NCI-H187 treated with DMSO at 0.1 percent for 48 hours (cell line): ENCODE measurements at places on chromosomes 13 and 19.

- no peak for DNase-seq
Observed at GRCh38 chr13:38348861-38349389, 726 bp upstream of the UFM1 start.

GRCh38 chr19:2728783-2729387 is 7.7 kb upstream of the DIRAS1 start:
- no peak for DNase-seq

- no peak for DNase-seq
Observed at GRCh38 chr13:34217343-34218025, 399.5 kb downstream of the RFC3 start.

GRCh38 chr13:90640976-90641375 is 706.5 kb upstream of the MIR17HG start:
- DNase-seq = no peak

GRCh38 chr19:21028969-21029268 is 8.5 kb downstream of the ZNF430 start:
- DNase-seq = no peak

- DNase-seq = no peak
Observed at GRCh38 chr19:5332501-5332900, 8.1 kb downstream of the PTPRS start.

DNA sequence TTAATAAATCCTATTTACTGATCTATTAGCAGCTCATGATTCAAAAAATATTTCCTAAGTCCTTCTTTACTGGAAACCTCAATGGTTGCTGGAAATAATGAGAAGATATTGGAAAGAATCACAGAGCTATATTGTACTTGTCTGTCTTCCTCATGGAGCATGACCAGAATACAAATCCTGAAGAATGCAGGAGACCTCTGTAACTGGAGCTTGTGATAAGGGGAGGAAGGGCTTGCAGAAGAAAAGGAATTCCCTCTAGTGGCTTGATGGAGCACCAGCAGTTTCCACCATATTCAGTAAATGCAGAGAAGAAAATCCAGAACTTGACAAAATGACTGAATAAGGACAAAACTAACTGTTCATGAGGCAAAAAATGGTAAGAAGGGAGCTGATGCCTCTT is 1333.1 kb downstream of the EFNB2 start:
- DNase-seq = no peak

GRCh38 chr19:16247353-16248182 is 49.9 kb downstream of the AP1M1 start:
- DNase-seq = no peak

- DNase-seq = no peak
Observed at GRCh38 chr19:16951529-16951928, 62.7 kb downstream of the F2RL3 start.

GRCh38 chr13:114110091-114110829 is 22.2 kb downstream of the RASA3 start:
- DNase-seq = no peak

- DNase-seq = no peak
Observed at GRCh38 chr13:37870895-37871550, 1.5 kb upstream of the TRPC4 start.

DNA sequence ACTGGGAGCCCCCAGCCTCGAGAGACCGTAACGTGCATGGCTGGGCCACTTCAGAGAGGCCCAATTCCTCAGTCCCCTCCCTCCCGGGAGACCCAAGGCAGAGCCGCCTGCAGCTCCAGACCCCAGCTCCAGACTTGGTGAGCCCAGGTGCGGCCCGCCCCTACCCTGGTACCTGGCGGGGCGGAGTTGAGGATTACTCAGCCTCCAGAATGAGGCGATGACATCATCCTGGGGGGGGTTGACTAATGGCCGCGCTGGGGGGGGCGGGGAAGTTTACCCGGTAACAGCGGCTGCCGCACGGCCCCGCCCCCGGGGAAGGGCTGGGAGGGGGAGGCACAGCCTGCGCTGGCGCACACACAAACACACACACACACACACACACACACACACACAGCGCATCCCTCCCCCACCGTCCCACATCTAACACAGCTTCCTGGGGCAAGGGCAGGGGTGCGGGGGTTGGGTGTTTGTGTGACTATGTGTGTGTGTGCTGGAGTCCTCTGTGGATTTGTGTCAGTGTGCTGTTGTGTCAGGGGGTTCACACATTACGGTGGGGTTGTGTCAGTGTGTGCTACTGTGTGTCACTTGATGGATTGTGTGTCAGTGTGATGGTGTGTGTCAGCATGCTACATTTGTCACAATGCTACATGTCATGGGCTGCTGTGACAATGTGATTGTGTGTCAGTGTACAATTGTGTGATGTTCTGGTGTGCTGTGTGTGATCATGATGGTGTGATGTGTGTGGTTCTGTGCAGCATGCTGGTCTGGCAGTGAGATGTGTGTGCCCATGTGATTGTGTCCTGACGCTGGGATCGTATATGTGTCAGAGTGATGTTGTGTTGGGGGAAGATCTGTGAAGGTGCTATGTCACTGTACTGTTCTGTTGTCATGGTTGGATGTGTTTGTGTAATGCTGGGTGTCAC is 10.3 kb upstream of the BBC3 start:
- DNase-seq = no peak

DNA sequence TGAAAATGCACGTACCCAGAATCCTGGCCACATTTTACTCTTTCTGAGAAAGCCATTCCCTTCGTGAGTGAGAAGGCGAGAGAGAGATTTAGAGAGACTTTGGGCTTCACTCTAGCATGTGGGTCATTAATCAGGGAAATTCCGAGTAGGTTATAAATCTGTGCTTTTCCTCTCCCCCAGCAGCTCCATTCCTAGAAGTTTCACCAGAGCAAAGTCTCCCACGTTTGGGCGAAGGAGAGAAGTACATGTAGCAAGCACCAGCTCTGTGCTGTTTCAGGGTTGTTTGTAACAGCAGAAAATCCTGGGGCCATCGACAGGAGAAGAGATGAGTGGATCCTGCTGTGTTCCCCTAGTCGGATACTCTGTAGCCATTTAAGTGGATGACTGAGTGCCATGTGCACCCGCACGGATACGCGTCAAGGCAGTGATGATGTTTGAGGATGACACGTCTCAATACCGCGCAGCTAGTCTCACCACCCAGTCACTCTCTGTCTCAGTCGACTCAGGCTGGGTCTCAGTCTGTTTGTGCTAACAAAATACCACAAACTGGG is 131.8 kb upstream of the PEG3 start:
- DNase-seq = no peak

- no peak for DNase-seq
Observed at GRCh38 chr13:62524061-62524460, 1108.4 kb upstream of the PCDH20 start.

DNA sequence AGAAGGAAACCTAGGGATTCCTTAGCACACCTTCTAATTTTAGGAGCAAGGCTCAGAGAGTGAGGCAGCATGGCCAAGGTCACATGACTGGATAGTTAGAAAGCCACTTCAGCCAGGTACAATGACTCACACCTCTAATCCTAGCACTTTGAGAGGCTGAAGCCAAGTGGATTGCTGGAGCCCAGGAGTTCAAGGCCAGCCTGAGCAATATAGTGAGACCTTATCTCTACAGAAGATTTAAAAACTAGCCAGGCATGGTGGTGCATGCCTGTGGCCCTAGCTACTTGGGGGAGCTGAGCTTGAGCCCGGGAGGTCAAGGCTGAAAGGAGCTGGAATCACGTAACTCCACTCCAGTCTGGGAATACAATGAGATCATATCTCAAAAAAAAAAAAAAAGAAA is 69.2 kb downstream of the TEX26 start:
- DNase-seq = no peak

DNA sequence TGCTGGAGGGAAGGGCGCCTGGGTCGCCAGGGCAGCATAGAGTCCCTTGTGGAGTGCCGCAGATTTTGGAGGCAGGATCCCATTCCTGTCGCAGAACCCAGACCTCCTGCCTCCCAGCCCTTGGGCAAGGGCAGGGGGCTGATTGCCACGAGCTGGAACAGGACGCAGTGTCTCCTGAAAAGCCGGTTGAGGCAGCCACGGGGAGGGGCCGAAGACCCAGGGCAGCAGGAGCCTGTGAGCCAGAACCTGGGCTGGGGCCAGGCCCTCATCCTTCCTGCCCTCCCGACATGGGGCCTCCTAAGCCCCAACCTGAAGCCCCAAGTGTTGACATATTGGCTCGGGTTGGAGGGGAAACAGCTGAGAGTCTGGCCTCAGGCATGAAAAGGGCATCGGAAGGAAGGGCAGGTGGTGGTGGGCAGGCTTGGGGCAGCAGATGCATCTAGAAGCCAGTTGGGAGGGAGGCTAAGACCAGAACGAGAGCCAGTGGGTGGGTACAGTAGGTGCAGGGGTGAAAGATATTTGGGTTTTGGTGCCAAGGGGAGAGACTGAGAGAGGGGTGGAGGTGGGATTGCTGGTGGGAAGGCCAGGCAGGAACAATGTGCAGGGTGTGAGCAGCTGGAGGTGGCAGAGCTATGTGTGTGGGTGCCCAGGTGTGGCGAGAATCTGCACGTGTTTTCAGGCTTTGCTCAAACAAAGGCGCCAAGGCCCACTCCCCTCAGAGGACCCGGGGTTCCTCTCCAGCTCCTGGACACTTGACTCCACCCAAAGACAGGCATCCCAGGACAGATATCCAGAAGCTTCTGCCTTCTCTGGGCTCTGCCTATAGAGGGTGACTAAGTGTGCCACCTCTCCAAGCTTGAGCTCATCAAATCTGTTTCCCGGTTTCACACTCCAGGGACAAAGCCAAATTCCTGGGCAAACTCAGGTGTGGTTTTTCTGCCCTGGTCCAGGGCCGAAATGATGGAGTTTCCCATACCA is 1.4 kb upstream of the SBSN start:
- DNase-seq = no peak

GRCh38 chr19:13017306-13018034 is 22.2 kb downstream of the NFIX start:
- DNase-seq = no peak

- no peak for DNase-seq
Observed at GRCh38 chr19:38228491-38229439, 4.7 kb upstream of the DPF1 start.

GRCh38 chr13:58865286-58865685 is 1233.7 kb downstream of the PCDH17 start:
- no peak for DNase-seq

GRCh38 chr19:3357992-3358688 is 8.2 kb upstream of the NFIC start:
- DNase-seq = no peak

- no peak for DNase-seq
Observed at GRCh38 chr13:37375724-37376123, 222.8 kb downstream of the POSTN start.

DNA sequence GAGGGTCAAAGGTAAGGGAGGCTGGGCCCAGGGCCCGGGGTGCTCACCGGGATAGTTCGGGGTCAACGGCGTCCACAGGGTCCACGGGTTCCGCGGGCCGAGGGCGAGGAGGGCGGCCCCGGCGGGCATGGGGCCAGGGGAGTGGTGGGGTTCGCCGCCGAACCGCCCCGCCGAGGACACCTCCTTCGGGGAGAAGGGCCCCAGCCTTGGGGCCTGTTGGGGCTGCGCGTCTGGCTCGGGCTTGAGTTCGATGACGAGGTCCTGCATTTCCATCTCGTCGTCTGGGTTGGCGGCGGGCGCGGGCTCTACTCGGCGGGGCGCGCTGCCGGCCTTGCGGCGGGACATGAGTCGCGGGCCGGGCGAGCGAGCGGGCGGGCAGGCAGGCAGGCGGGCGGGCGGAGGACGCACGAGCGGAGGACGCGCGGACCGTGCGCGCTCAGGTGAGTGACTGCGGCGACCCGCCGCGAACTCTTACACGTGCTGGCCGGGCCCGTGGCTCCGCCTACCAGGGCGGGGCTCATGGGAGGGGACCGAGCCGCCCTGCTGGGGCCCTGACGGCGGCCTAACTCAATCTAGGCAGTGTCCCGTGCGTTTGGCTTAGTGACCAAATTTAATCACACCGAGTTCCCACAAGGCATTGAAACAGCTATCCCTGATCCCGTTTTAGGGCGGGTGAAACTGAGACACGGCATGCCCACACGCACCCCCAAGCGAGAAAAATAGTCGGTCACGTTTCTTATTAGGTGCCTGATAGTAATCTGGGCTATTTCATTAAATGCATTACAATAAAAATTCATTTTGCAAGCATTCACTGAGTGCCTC is at the start of gene ZNF296:
TSS of gene ZNF296 (minus strand) at position 450 of the 822 bp plus-strand sequence. CDS start at position 345, 105 bp downstream.
- DNase-seq = no peak

- no peak for DNase-seq
Observed at GRCh38 chr13:39129213-39129612, 91.0 kb downstream of the NHLRC3 start.

- no peak for DNase-seq
Observed at GRCh38 chr13:94233837-94234236, 245.6 kb downstream of the DCT start.

- no peak for DNase-seq
Observed at GRCh38 chr13:20141238-20142022, 19.4 kb downstream of the GJA3 start.

- no peak for DNase-seq
Observed at GRCh38 chr13:99752373-99752772, 219.2 kb downstream of the ZIC5 start.

DNA sequence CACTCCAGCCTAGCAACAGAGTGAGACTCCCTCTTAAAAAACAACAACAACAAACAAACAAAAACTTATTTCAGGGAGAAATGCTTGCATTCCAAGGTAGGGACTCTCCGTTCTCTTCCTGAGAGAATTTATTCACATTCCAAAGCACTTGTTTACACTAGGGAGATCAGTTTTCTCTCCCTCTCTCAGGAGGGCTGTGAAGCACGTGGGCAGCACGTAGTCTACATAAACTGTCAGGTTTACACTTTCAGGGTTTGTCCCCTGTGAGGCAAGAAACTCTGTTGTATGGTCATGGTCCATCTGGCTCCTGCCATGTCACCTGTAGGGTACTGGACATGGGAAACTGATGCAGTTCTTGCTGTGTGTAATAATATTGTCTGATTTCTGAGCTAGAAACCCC is 31.6 kb downstream of the WDR87 start:
- no peak for DNase-seq
